Breast epithelium (tissue), 4 donors: ENCODE measurements at places on chromosomes 11 and 22.

GRCh38 chr11:2800655-2801531 lies 84.7 kb downstream of the CDKN1C start:
- H3K4me3 ChIP-seq, result no peak overlapping the region
- DNase-seq, result peak; percentile 13
- H3K27ac ChIP-seq, result no peak overlapping the region
- H3K27me3 ChIP-seq, result no peaks in the 10 kb centered on the region
- no peaks in the 10 kb centered on the region for H3K4me1 ChIP-seq

DNA sequence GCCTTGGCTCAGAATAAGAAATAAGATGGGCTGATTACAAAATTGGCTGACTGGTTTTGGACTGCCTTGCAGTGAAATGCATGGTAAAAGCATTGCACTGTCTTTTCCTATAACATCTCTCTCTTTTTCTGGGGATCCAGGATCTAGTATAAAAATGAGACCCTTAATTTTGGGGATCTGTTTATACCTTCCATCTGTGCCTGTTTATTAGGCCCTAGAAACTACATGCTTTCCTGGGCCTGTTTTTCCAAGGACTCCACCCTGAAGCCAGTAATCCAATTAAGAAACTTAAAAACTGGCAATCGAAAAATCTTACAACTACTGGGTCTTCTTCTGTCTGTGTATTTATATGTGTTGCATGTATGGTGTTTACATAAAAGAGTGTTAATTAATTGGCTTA lies 14.5 kb downstream of the HORMAD2 start:
- no peak for DNase-seq
- no peak overlapping the region for H3K27ac ChIP-seq
- H3K27me3 ChIP-seq, result no peaks in the 10 kb centered on the region
- no peaks in the 10 kb centered on the region for H3K4me1 ChIP-seq

DNA sequence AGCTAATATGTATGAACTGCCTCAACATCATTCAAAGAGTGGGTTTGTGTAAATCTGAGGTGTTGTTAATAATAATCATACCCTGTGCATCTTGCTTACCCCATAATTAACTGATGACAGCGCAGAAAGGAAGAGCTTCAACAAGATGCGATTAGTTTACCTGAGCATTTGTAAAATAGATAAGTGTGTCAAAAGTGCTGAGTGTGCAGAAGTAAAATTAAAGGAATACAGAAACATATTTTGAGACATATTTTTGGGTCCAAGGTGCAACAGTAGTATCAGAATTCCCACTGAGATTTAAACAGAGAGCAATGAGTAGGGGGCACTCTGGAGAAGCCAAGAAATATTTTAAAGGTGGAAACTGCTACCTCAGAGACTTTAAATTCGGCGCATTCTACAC lies 6.1 kb downstream of the BLID start:
- no peaks in the 10 kb centered on the region for H3K27me3 ChIP-seq
- H3K4me3 ChIP-seq, result no peak overlapping the region
- H3K27ac ChIP-seq, result no peak overlapping the region
- no peak for DNase-seq
- H3K4me1 ChIP-seq, result peaks cover under 1% of the 10 kb centered on the region
- H3K36me3 ChIP-seq, result no peaks in the 10 kb centered on the region

DNA sequence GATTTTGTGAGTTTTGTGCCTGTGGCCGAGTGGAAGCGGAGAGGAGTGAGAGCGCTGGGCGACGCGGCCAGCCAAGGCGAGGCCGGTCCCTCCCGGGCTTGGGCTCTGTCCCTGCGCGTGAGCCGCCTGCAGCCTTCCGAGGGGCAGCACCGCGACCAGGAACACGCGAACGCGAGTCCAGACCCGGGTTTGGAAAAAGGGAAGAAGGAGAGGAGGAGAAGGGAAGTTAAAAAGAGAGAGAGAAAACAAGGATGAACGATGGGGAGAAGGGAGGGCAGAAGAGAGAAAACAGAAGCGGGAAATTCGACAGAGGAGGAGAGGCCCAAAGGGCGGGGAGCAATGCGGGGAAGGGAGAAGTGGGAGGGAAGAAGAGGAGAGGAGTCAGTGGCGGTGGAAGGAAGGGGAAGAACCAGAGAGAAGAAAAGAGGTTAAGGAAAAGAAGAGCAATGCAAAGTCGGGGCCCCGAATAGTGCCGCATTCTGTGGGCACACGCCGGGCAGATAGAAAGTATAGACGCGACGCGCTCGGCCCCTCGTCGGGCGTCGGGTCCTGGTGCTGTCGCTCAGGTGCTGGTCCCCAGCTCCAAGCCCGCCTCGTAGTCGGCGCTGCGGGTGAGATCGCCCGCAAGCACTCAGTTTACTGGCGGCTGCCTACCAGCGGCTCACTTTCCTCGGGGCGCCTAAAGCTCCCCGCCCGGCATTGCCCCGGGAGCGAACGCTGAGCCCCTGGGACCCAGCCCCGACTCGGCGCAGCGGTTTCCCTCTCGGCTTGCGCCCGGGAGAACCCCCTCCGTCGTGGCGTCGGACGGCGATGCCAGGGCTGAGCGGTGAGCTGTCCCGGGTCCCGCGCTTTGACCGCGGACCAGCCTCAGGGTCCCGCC lies 2.8 kb upstream of the BARX2 start:
- H3K27ac ChIP-seq, result no peak overlapping the region
- H3K36me3 ChIP-seq, result no peaks in the 10 kb centered on the region
- no peaks in the 10 kb centered on the region for H3K4me1 ChIP-seq

- H3K27ac ChIP-seq, result peak overlapping the region; percentile 81
- DNase-seq, result no peak
- no peaks in the 10 kb centered on the region for H3K27me3 ChIP-seq
- peak overlapping the region; percentile 30 for H3K4me3 ChIP-seq
- no peaks in the 10 kb centered on the region for H3K36me3 ChIP-seq
These were observed 26.7 kb downstream of the MOB2 start for GRCh38 chr11:1459764-1460395.

DNA sequence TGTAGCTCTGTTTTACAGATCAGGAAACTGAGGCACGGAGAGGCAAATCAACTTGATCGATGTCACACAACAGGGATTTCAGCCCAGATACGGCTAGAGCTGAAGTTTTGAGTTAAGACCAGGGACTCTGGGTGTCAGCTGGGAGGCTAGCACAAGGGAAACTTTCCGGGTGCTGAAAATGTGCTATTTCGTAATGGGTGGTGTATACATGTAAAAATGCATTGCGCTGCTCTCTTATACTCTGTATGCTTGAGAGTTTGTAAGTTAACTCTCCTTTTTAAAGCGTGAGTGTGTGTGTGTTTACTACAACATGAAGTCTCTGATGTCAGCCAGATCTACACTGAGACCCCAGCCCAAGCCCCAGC lies 227.6 kb downstream of the MN1 start:
- no peaks in the 10 kb centered on the region for H3K27me3 ChIP-seq
- H3K4me1 ChIP-seq, result no peaks in the 10 kb centered on the region
- H3K36me3 ChIP-seq, result no peaks in the 10 kb centered on the region
- H3K4me3 ChIP-seq, result no peak overlapping the region
- no peak overlapping the region for H3K27ac ChIP-seq
- no peak for DNase-seq

GRCh38 chr22:50445071-50445879 lies 29.6 kb downstream of the SBF1 start:
- no peaks in the 10 kb centered on the region for H3K27me3 ChIP-seq
- no peaks in the 10 kb centered on the region for H3K36me3 ChIP-seq
- H3K4me3 ChIP-seq, result no peak overlapping the region
- no peaks in the 10 kb centered on the region for H3K4me1 ChIP-seq
- DNase-seq, result no peak

- H3K36me3 ChIP-seq, result no peaks in the 10 kb centered on the region
- H3K27me3 ChIP-seq, result no peaks in the 10 kb centered on the region
- peaks cover 3% of the 10 kb centered on the region for H3K4me1 ChIP-seq
- peak overlapping the region; percentile 78 for H3K27ac ChIP-seq
- peak overlapping the region; percentile 81 for H3K4me3 ChIP-seq
These were observed 526 bp downstream of the TPST2 start for GRCh38 chr22:26589367-26589844.

- H3K4me3 ChIP-seq, result no peak overlapping the region
- H3K27ac ChIP-seq, result no peak overlapping the region
These were observed 139.5 kb downstream of the KIF18A start for GRCh38 chr11:27968461-27968860.

- no peaks in the 10 kb centered on the region for H3K27me3 ChIP-seq
- no peaks in the 10 kb centered on the region for H3K4me1 ChIP-seq
- H3K36me3 ChIP-seq, result no peaks in the 10 kb centered on the region
- H3K4me3 ChIP-seq, result no peak overlapping the region
- no peak overlapping the region for H3K27ac ChIP-seq
These were observed 16.4 kb upstream of the FCHSD2 start for GRCh38 chr11:73158356-73159051.

- no peaks in the 10 kb centered on the region for H3K36me3 ChIP-seq
- no peak overlapping the region for H3K4me3 ChIP-seq
- H3K27me3 ChIP-seq, result no peaks in the 10 kb centered on the region
- no peaks in the 10 kb centered on the region for H3K4me1 ChIP-seq
- no peak for DNase-seq
These were observed 38.7 kb downstream of the BARX2 start for GRCh38 chr11:129414144-129414872.
